ENCODE measurements at places on chromosomes 3 and 15.

GRCh38 chr15:26864664-26865191 lies 2.1 kb upstream of the GABRA5 start:
- peak; percentile 3 for DNase-seq

DNA sequence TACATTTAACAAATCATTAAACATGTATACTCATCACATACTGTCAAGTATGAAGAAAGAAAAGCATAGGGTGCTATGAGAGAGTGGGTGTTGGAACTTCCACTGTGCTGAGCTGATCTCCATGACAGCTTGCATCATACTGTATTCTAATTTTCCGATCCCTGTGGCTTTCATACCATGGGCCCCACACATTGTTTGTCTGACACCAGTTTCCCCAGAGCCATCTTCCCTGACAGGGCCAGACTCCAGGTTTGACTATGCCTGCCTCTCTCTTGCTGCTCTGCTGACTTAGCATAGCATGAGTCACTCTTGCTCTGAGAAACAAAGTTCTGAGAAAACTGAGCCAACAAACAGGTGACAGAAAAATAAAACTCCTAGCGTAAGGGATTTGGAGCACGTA lies 37.0 kb upstream of the CASR start:
- DNase-seq: peak; percentile 21

- DNase-seq: no peak
These were observed 108.1 kb downstream of the XXYLT1 start for GRCh38 chr3:195162816-195163215.

GRCh38 chr15:95511671-95512070 lies 818.8 kb upstream of the NR2F2 start:
- no peak for DNase-seq

DNA sequence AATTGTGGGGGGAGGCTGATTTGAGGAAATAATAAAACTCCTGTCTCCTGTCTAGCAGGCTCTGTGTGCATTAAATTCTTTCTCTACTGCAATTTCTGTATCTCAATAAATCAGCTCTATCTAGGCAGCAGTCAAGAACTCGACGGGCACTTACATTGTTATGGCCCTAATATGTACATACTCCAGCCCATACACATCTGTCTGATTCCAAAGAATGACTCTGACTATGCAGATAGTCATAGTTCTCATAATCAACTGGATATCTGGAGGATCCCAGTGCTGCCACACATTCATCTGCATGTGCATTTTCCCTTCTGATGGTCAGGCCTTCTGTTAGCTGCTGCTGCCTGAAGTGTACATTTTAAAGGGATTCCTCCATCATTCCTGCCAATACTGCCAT lies 114.6 kb downstream of the GABRB3 start:
- DNase-seq: no peak

- DNase-seq: no peak
These were observed 126.4 kb downstream of the OXSM start for GRCh38 chr3:25916321-25916720.

DNA sequence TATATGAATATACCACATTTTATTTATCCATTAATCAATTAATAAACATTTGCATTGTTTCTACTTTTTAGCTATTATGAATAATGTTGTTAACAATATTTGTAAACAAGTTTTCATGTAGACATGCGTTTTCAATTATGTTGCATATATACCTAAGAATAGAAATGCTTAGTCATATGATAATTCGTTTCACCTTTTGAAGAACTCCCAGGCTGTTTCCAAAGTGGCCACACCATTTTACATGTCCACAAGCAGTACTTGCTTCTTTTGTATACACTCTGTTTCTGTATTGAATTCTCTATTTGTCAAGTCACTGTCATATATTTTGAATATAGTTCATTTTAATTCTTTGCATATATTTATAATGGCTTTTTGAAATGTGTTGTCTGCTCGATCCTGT lies 206.9 kb upstream of the ZBTB20 start:
- DNase-seq: no peak

GRCh38 chr3:40800343-40800742 lies 275.6 kb downstream of the ZNF621 start:
- DNase-seq: peak; percentile 33

GRCh38 chr3:52019352-52020080 lies 23.8 kb upstream of the RPL29 start:
- DNase-seq: no peak

DNA sequence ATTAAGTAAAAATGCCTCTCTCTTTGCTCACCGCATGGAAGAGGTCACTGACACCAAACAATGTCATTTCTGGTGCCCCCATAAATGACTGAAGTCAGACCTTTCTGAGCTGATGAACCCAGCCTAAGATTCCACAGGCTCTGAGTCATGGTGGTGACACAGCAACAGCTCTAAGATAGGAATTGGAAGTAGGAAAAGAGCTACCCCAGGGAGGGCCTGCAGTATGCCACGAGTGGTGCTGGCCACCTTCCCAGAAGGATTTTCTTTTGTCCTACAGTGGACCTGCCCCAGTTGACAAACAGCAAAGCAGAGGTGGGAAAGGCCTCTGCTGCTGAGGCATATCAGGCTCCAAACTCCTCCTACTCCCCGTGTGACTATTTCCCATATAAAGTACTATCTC lies 208.1 kb downstream of the MINAR1 start:
- DNase-seq: no peak

- no peak for DNase-seq
These were observed 10.0 kb downstream of the LIMD1 start for GRCh38 chr3:45604596-45604995.

- DNase-seq: no peak
These were observed 1.7 kb downstream of the PLCD1 start for GRCh38 chr3:38027466-38028465.

GRCh38 chr3:129016356-129016719 lies 15.2 kb downstream of the EFCC1 start:
- DNase-seq: no peak

- DNase-seq: no peak
These were observed 95.9 kb downstream of the FLNB start for GRCh38 chr3:58104151-58104550.

- no peak for DNase-seq
These were observed 1.6 kb upstream of the DNAH12 start for GRCh38 chr3:57545636-57546268.

DNA sequence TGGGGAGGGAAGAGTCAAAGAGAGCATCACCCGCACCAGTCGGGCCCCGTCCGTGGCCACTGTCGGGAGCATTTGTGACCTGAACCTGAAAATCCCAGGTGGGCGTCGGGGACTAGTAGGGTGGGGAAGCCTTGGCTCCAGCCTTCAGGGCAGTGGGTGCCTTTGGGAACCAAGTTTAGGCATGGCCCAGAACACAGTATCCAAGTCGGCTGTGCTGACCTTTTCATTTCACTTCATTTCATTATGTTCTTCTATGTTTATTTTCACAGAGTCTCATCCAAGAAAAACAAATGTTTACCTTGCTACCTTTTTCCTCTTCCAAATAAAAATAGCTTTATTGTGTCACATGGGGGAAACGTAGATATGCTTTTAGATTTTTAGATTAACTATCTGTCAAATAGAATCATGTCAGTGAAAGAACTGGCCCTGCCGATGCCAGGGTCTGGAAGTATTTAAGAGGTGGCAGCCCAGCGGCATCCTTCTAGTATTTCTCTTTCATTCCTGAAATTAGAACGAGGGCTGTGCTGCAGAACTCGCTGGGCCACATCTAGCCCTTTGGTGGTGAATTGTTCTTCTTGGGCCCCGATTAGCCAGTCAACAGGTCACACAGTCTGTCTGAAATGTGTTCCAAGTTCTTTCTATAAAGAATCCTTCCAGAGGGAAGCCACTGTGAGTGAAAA lies 60.5 kb downstream of the DNASE1L3 start:
- DNase-seq: no peak

GRCh38 chr3:32876920-32877319 lies 59.1 kb downstream of the TRIM71 start:
- no peak for DNase-seq

DNA sequence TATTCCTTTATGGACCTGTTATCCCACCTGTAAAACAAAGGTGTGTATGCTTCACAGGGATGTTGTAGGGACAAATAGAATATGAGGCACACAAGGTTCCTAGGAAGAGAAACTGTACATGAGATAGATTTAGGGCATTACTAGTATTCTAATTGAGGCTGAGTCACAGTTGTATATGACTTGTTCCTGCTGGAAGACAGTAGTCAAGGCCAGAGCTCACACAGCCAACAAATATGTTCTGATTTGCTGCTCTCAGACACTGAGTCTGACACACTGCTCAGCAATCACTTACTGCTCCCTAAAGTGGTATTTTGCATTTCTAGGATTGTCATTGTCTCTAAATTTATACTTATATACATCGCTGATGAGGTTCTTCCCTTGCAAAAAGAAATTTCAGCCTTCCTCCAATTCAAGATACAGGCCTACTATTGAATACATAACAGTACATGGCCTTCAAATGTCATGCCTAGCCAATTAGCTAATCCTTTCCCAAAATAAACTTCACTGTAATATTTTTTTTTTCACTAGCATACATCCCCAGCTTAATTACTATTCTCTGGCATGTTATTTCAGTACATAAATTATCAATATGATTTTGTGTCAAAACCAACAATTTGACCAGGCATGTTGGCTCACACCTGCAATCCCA lies 69.8 kb downstream of the TIGIT start:
- no peak for DNase-seq

DNA sequence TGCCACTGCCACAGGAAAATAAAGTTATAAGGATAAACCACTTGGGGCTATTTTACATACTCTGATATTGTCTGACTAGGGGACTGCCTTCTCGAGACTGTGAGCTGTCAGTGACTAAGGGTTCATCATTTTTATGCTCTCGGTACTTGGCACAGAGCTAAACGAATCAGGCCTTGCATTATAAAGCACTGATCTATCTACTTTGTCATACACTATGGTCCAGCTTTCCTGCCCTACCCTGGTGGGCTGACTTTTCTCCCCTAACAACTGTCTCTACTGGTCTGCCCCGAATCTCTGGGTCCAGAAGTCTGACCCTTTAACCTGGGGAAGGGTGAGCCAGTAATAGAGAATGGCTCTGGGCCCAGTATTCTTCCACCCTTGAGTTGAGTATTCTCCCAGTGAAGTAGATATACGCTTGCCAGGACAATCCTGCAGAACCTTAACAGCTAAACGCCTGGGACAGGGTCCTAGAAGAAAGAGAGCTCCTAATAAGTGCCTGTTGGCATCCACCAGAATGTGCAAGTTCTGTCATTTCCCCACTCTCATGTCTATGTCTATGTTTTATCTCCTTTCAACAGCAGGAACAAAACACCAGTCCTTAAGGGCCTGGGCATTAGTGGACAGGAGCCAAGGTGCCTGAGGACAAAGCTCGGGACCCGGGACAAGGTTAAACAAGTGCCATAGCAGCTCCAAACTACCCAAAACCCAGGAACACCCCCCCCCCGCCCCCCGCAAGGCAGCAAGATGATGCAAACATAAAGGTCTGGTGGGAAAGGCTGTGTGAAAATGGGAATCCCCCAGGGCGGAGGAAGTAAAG lies 1.2 kb downstream of the LARP6 start:
- DNase-seq: no peak

- DNase-seq: no peak
These were observed 58.1 kb downstream of the SUMF1 start for GRCh38 chr3:4408958-4409357.

- no peak for DNase-seq
These were observed 277.8 kb downstream of the CD47 start for GRCh38 chr3:107813026-107813425.

DNA sequence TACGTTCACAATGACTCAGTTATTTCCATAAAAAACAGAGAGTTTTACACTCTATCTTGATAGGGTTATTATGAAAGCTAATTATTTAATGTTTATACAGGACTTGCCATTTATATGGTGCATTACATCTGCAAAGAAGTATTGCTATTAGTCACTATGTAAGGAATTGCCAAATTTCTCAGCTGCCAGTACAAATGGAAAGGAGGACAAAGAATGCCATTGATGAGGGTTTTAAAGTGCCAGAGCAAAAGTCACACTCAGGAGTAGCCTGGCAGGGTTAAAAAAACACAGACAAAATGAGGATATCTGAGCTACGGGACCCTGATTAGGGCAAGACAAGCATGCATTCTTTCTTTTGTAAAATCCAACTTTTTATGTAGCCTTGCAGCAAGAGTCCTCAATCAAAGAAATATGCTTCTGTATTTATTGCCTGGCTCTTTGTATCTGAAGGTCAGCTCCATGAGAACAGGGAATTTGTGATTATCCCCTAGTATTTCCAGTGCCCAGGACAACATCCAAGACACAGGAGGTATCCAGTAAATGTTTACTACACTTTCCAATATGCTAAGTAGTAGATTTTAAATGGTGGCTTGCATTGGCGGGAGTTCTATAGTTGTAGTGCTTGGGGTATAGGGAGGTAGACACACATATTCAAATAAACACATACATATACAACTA lies 1013.6 kb downstream of the ROBO1 start:
- no peak for DNase-seq

- DNase-seq: no peak
These were observed 226.9 kb upstream of the MRPL3 start for GRCh38 chr3:131729643-131730017.

DNA sequence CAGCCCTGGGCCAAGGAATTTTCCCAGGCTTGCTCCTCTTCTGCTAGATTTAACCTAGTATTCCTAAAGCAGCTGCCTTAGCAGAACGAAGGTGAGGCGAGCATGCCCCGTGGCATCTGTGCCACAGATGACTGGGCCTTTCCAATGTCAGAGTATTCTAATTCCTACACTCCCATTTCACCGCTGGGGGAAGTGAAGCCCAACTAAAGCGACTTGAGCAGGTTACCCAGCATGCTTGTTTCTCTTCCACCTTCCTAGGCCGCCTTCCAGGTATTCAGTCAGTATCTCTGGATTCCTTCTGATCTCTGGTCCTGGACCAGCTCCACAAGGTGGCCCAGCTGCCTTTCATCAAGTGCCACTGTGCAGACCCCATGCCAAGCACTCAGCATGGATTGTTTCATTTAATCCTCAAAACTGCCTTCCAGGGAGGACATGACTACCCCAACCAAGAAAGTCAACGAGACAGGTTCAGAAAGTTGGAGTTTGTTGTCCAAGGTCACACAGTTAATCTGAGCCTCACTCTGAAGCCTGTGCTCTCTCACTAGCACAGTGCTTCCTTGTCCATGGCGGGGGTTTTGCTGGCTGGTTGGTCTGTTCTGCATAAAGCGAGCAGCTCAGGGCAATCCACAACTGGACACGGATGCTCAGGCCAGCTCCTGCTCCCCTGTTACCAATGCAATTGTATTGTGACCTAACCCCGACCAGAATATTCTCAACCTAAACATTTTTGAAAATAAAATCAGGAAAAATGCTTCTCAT lies 15.1 kb downstream of the MYO5C start:
- no peak for DNase-seq

Measured in inflammatory macrophage treated with lipopolysaccharide for 1 hour (primary cell).